Naive thymus-derived CD8-positive, alpha-beta T cell (primary cell): ENCODE measurements at places on chromosomes 2 and 18.

GRCh38 chr2:150526006-150526405 is 38.5 kb upstream of the RND3 start:
- no peak for DNase-seq

- no peak for DNase-seq
Observed at GRCh38 chr18:24485681-24486080, 25.2 kb downstream of the HRH4 start.

DNA sequence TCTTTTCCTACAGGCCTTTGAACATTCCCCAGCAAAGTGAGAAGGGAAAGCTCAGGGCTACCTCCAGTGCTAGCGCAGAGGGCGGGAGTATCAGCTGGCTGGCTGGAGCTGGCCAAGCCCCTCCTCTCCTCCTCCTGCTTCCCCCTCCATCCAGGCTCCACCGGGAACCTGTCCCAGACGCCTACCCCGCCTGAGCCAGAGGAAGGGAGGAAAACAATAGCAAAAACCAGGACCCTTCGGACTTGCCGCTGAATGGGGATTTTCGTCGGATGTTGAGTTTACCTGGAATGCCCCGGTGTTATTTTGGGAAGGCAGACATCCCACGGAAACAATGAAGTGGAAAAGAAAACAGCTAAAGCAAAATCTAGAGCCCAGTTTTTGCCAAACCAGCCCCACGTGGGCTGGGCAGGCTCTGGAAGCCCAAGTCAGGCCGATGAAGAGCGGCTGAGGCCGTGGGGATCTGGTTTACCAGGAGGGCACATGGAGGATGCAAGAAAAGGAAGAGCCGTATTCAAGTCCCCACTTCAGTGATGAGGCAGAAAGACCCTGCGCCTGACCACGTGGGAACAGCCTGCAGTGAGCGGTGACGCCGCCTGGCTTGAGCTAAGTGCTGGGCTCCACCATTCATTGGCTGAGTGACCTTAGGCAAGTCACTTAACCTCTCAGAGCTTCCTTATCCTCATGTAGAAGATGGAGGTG is 100.4 kb upstream of the LCLAT1 start:
- DNase-seq: no peak

- no peak for DNase-seq
Observed at GRCh38 chr2:232549655-232550353, 553 bp downstream of the TIGD1 start.

DNA sequence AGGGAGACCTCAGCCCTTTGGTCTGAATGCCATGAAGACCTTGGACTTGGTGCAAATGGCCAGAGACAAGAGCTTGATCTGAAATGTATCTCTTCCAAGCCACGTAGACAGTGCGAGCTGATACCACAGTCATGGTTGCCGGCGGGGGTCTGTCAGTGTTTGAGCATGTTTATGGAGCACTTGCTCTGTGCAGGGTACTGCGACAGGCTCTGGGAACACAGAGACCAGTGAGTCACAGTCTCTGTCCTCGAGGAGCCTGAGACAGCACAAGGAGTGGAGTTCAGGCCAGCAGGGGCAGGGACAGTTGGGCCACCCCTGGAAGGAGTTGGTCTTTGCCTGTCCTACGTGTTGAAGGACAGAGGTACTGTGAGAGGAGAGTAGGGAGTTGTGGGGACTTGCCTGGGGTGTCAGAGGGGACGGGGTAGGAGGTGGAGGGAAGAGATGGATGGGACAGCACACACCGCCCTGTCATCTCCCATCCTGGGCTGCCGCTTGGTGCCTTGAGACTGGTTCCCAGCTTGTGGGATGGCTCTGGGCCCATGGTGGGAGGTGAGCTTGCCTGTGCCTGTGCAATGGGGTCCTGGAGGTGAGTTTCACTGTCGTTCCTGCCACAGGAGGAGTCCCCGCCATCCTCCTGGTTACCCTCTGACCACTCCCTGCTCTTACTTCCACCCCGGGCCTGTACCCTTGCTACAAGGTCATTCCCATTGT is 39.5 kb downstream of the ATP6V1C2 start:
- no peak for DNase-seq

GRCh38 chr18:24014062-24014985 is at the start of gene TTC39C:
TSS of gene TTC39C (plus strand) at chr18:24014754. CDS start at chr18:24014872, 118 bp downstream.
- peak; percentile 64 for DNase-seq

- no peak for DNase-seq
Observed at GRCh38 chr2:201969241-201969937, 64.3 kb upstream of the FZD7 start.

DNA sequence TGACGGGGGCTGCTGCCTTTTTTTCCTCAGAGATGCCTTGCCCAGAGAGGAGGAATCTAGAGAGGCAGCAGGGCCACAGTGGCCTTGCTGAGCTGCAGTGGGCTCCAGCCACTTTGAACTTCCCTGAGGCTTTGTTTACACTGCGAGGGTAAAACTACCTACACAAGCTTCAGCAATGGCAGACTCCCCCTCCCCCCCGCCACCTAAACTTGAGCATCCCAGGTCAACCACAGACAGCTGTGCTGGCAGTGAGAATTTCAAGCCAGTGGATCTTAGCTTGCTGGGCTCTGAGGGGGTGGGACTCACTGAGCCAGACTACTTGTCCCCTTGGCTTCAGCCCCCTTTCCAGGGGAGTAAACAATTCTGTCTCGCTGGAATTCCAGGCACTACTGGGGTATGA is 11.8 kb downstream of the SYT4 start:
- no peak for DNase-seq

- DNase-seq: no peak
Observed at GRCh38 chr2:154466226-154466625, 232.3 kb upstream of the KCNJ3 start.
